Activated CD4-positive, alpha-beta T cell treated with anti-CD3 and anti-CD28 coated beads for 24 hours (primary cell): ENCODE measurements at places on chromosomes 4 and X.

DNA sequence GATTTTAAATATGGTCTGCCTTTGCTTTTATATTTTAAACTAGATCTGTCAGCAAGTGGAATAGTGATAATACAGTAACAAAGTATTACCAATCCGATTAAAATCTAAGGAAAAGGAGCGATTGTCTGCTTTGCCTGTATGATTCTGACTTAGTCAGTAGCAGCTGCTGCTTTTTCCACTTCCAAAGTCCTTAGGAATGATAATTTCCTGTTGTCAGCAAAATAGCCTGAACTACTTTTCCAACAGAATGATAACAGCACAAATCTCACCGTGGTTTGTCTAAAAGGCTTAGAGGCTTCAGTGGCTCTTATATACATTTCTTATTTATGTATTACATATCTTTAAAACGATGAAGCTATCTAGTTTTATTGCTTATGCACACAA lies 290.0 kb downstream of the ANK2 start:
- DNase-seq, result no peak

- peak; percentile 23 for DNase-seq
Measured at GRCh38 chrX:17654116-17654515, 83.2 kb upstream of the SCML1 start.

DNA sequence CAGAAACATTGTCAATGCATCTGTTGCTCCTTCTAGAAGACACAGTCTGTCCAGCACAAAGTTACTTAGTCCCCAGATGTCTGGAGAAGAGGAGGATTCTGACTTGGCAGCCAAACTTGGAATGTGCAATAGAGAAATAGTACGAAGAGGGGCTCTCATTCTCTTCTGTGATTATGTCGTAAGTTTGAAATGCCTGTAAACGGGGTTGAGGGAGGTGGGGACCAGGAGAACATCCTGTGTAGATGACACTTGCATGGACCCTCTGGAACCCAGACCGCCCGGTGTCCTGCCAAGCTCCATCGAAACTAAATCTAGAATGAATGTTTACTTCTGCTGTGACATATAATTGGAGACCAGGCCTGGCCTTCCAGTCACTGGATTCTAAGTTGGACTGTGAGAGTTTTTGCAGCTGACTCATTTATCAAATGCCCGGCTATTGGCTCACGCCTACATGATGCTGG lies 45.0 kb upstream of the MSANTD1 start:
- DNase-seq, result no peak

GRCh38 chr4:1723131-1723801 lies 1.9 kb downstream of the TACC3 start:
- DNase-seq, result no peak

- DNase-seq, result no peak
Measured at GRCh38 chr4:56240554-56241174, 146.6 kb downstream of the AASDH start.

- no peak for DNase-seq
Measured at GRCh38 chrX:125444659-125445058, 125.0 kb downstream of the TEX13C start.

- DNase-seq, result no peak
Measured at GRCh38 chr4:8439914-8440491, 520 bp downstream of the ACOX3 start.

GRCh38 chr4:2168469-2169319 lies 73.2 kb downstream of the HAUS3 start:
- DNase-seq, result no peak

DNA sequence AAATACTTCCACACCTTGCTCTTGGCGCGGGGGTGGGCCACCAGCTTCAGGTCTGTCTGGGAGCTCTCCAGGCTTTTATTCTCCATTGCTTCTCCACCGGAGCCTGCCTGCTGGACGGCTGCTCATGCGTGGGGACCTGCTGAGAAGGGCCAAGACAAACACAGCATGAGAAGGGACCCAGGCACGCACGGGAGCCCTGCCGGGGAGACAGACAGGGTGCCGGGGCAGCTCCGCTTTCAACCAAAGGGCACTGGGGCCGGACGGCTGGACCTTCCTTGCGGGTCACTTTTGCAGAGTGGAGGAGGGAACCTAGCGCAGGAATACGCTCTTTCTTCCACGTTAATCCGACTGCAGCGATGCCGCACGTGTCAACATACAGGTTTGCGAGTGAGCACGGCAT lies 10.1 kb downstream of the DHRSX start:
- DNase-seq, result no peak

- no peak for DNase-seq
Measured at GRCh38 chrX:126655061-126655460, 102.4 kb upstream of the DCAF12L1 start.

- no peak for DNase-seq
Measured at GRCh38 chr4:99379571-99379970, 27.0 kb upstream of the ADH1C start.

GRCh38 chr4:111466811-111467604 lies 678.2 kb upstream of the FAM241A start:
- no peak for DNase-seq

GRCh38 chrX:70289168-70289792 lies 447 bp downstream of the PDZD11 start:
- no peak for DNase-seq

GRCh38 chr4:75101906-75102786 lies 169.2 kb downstream of the PARM1 start:
- no peak for DNase-seq

- DNase-seq, result no peak
Measured at GRCh38 chr4:77194366-77194765, 37.4 kb downstream of the CCNG2 start.

- DNase-seq, result no peak
Measured at GRCh38 chrX:116272322-116272721, 101.8 kb downstream of the AGTR2 start.

DNA sequence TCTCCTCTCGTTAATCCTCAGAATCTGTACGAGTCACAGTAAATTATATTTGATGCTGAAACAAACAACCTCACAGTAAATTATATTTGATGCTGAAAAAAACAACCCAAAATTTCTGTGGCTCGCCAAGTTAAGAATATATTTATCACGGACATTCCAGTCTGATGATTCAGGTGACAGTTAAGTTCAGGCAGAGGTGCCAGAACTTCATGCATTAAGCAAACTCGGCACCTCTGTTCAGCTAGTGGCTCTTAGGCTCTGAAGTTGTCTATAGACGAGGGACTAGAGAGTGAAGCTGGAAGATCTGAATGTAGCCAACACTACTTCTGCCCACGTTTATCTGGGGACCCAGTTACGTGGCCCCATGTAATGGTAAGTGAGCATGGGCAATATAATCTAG lies 132.2 kb upstream of the AGA start:
- no peak for DNase-seq

DNA sequence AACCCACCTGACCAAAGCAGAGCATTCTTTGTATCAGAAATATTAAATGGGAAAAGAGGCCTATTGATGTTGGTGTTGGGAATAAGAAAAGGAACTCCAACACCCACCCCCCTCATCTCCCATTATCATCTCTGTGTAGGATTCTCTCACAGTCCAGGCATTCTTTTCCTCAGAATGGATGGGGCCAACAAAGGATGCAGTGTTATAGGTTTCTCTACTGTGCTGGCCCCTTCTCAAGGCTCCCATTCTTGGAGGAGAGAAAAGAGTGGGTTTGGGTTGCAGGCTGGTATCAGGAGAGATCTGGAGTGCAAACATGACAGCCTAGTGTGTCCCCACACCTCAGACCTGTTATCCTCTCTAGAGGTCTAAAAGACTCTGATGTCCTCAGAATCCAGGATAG lies 59.6 kb downstream of the UGT8 start:
- no peak for DNase-seq

DNA sequence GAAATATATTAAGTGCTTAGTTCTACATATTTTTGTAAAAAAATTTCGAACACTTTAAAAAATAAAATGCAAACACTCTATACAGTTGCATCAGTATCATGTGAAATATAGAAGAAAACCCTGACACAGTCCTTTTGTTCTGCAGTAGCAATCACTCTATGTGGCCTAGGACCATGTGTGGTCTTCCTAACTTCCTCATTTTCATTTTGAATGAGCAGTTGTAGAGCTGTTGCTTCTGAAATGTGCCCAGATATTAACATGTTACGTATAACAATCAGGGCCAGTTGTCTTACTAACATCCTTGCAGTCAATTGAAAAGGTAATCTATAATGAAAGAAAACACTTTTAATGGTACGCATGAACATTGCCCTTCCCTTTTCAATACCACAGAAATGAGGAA lies 107.9 kb downstream of the ZNF827 start:
- no peak for DNase-seq

GRCh38 chrX:119292445-119292844 lies 56.4 kb downstream of the PGRMC1 start:
- DNase-seq, result no peak
